LHCN-M2 (cell line): ENCODE measurements at places on chromosomes 2 and 18. TPM values are rescaled to one million over a fixed set of nuclear protein-coding genes. Genes with fewer than 3 reads are reported as not detected.

- DNase-seq = peak; percentile 58
Observed at GRCh38 chr2:138421971-138422335, 79.6 kb upstream of the SPOPL start.

The KCTD1 gene
- 9.9 and 13.7 TPM in 2 replicates for total RNA-seq

GRCh38 chr2:124328397-124328796 lies 303.3 kb downstream of the CNTNAP5 start:
- no peak for DNase-seq

DNA sequence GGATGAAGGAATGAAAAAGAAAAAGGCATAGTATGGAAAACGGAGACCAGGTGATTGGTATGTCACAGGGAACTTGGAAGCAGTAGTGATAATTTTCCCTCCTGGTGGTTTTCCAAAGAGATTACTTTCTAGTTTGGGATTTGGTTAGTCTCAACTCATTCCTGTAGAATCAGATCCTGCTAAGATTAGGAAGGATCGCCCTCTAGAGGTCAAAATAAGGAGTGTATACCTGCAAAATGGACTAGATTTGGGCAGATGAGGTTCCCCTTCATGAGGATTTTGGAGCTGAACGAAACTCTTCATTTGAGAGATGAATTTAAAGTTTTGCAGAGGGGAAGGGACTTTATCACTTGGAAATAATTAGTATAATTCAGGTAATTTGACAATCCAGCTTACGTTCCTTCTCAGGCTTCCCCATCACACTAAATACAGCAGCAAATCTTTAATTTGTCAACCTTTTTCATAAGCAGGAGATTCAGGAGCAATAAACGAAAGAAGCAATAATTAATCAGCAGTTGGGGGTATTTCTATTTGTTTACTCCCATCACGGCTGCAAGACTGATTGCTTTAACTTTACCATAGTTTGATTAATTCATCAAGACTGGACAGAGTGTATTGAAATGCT lies 65.2 kb downstream of the CCDC195 start:
- peak; percentile 51 for DNase-seq

- DNase-seq = no peak
Observed at GRCh38 chr2:143261986-143262385, 132.8 kb downstream of the ARHGAP15 start.

The KCNG3 gene
- not detected in 2 replicates for total RNA-seq

DNA sequence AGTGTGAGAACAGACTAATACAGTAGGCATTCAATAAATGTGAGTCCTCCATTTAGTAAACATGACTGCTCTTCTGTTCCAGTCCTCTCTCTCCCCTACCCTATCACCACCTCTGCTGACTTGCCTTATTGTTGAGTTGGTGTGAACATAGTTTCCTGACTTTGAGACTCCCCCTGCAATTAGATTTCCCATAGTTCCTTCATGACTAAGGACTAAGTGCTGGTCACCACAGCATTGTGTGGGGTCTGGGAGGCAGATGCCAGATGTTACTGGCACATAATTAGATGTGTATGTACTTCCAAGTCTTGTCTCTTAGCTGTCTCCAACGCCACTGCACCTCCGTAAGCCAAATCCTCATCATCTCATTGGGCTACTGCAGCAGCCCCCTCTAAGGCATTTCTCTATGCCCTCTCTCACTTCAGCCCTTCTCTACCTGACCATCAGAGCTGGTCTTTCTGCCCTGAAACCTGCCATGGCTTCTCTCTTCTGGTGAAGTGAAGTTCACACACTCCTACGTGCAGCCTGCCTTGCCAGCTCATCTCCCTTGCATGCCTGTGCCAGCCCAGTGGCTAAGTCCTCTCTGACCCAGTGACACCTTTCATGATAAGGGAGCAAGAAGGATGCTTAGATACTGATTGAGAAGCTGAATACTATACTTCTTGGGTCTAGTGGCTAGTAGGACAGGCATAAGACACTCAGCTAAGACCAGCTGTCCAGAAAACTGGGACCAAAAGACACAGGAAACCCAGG lies 81.6 kb upstream of the ALPP start:
- peak; percentile 5 for DNase-seq

The TCF23 gene
- total RNA-seq = not detected in 2 replicates

GRCh38 chr2:65640793-65641103 lies 208.3 kb upstream of the SPRED2 start:
- no peak for DNase-seq

The IL1RL1 gene
- total RNA-seq = not detected in 2 replicates

The IL37 gene
- 0.75 TPM in 1 of 2 replicates, not detected in the other for total RNA-seq

The FTCDNL1 gene
- total RNA-seq = 0.75 and 0.77 TPM in 2 replicates

- peak; percentile 62 for DNase-seq
Observed at GRCh38 chr2:55175254-55176093, 56.6 kb downstream of the CLHC1 start.

The UGT1A8 gene
- not detected in 2 replicates for total RNA-seq

DNA sequence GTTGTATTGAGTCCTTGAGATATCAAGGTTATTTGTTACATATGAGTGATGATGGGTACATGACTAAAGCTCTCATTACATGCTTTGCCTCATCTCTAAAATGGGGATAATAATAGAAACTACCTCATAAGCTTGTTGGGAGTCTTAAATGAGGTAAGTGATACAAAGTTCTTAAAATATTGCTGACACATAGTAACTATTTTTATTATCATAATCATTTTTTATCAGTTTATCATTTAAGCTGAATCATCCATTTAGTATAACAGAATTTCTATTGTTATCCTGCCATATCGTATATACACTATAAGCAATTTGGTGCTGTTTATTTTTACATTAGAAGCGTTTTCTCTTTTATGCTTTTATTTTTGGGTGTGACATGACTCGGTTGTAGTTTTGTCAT lies 871.1 kb downstream of the LRP1B start:
- DNase-seq = no peak

GRCh38 chr18:1267021-1267420 lies 362.4 kb downstream of the ADCYAP1 start:
- no peak for DNase-seq

- no peak for DNase-seq
Observed at GRCh38 chr2:20025065-20025786, 12.8 kb upstream of the MATN3 start.

GRCh38 chr2:173962031-173962430 lies 3.1 kb downstream of the SP3 start:
- DNase-seq = no peak

- peak; percentile 31 for DNase-seq
Observed at GRCh38 chr2:10007921-10008808, 35.2 kb upstream of the KLF11 start.

DNA sequence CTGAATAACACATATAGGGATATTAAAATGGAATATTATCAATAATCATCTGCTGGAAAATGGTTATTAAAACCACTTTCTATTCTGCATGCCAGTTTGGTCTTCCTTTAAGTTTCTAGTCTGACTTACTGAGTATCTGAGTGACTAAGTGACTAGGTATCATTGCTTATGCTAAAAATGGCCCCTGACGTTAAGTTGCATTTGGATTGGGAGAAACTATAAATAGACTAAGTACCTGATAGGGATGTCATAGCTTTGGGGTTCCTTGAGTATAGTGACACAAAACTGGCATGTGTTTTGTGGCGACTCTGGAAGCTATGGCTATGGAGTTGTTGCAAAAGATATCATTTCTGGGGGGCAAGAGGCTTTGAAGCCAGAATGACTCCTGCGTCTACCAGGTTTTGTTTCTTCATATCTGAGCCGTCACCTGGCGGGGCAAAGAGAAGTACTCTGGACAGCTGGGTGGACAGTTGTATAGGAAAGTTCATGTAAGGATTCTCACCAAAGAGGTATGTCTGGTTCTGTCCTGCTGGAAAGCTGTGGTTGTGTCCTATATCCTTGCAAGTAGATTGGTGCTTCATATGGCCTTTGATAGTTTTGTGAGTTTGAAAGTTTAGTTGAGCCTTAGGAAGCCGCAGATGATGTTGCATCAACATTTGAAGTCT lies 17.9 kb downstream of the ITGAV start:
- no peak for DNase-seq

GRCh38 chr2:206428783-206429182 lies 14.5 kb upstream of the ADAM23 start:
- DNase-seq = no peak

The FSHR gene
- total RNA-seq = not detected in 2 replicates

DNA sequence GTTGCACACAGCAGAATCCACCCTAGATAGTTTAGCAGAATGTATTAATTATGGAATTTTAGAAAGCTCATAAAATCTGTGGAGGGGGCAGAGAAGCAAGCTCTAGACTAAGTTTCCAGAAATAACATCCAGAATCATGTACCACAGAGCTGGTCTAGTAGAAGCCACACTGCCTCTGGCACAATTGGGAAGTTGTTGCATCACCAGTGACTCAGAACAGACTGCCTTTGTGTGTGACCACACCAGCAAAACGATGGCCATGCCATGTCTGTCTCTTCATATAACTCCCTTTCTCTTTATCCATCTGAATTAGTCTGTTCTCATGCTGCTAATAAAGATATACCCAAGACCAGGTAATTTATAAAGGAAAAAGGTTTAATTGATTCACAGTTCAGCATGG lies 158.9 kb downstream of the CCDC148 start:
- DNase-seq = peak; percentile 52

The REEP1 gene
- total RNA-seq = 0.38 and 0.52 TPM in 2 replicates

DNA sequence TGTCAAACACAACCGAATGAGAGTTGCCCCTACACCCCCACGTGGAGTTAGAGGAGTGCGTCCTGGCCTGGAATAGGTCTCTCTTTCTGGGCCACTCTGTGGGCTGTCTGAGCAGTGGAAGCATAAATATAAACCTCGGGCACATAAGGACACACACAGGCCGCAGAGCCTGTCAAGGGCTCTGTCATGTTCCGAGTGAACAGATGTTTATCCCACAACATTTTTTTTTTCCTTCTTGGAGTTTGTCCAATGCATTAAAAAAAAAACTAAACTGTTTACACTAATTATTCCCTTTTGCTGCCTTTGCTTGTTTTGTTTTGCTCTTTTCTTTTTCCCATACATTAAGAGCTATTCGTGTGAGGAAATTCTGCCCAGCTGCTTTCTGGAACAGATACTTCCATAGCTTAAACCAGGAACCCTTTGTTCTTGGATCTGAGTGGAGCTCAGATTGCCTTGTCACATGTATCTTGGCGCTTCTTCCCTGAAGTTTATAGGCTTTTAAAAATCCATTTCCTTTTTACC lies 228.3 kb upstream of the FOSL2 start:
- DNase-seq = peak; percentile 89

DNA sequence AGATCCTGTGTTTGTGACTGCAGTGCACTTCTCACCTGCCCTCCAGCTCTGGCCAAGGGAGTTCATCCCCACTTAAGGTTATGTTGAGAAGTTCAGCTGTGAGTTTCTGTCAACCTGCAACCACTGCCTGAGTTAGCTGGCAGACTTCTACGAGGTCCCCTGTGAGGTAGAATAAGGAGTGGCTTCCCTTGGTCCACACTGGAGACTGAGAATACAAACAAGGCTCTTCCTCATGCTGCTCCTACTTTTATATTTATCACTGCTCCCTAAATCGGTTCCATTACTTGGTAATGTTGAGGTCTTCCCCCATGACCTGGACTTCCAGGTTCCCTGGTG lies 353.2 kb upstream of the CWC22 start:
- no peak for DNase-seq

GRCh38 chr2:99818842-99819241 lies 323.5 kb downstream of the AFF3 start:
- no peak for DNase-seq

DNA sequence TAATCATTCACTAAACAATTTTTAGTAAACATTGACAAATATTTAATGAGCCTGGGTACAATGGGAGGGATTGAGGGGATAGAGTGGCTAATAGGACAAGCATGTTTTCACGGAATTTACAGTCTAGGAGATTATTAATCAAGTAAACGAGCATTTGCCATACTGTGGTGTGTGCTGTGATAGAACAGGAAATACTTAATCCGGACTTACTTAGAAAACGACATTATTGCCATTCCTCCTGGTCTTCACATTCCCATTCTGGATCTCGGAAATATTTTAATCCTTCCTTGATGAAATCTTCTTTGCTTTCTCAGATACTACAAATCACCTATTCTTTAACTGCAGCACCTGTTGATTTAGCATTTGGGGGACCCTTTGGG lies 905 bp downstream of the TTLL4 start:
- DNase-seq = no peak

- peak; percentile 66 for DNase-seq
Observed at GRCh38 chr2:29766191-29766590, 155.2 kb downstream of the ALK start.

The CRACDL gene
- not detected in 2 replicates for total RNA-seq

The ST8SIA5 gene
- total RNA-seq = 1.2 and 2.8 TPM in 2 replicates

The FBXO48 gene
- total RNA-seq = 0.64 and 1.0 TPM in 2 replicates

The BMP10 gene
- total RNA-seq = not detected in 2 replicates

The ARHGAP25 gene
- total RNA-seq = 0.13 TPM in 1 of 2 replicates, not detected in the other

GRCh38 chr2:165969227-165969626 lies 15.7 kb upstream of the TTC21B start:
- peak; percentile 26 for DNase-seq

The TRIM43 gene
- not detected in 2 replicates for total RNA-seq

- DNase-seq = peak; percentile 36
Observed at GRCh38 chr2:201644001-201644400, 698 bp upstream of the TMEM237 start.

GRCh38 chr2:24203029-24203786 lies 28.4 kb downstream of the FAM228A start:
- DNase-seq = no peak

GRCh38 chr2:184030989-184031388 lies 567.3 kb upstream of the ZNF804A start:
- no peak for DNase-seq

DNA sequence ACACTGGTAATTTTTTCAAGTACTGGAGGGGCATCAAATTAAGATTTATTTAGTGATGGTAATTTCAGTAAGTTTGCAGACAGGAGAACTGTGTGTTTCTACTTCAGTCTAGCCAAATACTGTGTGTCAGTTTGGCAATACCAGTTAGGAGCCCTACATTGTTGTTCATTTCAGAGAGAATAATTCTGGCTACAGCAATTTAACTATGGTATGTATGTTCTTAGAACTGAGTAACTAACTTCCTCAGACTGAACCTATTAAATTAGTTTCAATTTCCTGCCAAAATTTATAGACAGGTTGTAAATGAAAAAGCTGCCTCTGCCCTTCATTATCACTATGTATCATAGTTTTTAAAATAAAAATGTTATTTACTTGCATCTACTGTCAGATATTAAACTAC lies 332.4 kb downstream of the PARD3B start:
- no peak for DNase-seq

GRCh38 chr2:17475286-17475685 lies 43.0 kb downstream of the RAD51AP2 start:
- DNase-seq = no peak

The NRP2 gene
- total RNA-seq = 14.9 and 19.3 TPM in 2 replicates

DNA sequence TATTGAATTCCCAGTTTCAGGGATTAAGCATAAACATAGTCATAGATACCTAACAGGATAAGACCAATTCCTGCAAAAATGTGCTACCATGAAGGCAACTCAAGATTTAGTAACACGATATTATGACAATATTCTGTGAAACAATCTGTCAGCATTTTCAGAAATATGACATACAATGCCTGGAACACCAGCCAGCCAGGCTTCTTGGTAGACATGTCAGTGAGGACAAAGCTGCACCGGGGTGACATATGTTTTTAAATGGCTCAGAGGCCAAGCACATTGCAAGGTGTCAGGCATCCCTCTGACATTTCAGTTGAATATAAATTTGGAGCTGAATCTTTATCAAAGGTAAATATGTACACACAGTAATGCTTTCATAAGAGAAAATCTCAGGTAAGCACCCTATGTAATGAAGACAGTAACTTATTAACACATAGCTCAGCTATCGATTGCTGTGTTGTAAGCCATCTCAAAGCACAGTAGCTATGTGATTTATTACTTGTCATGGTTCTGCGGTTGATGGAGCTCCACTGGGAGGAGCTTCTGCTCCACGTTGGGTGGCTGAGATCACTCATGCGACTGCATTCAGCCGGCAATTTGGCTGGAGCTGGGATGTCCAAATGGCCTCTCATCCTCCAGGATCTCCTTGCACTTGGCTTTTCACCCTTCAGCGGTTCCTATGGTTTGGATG lies 31.9 kb upstream of the EML6 start:
- no peak for DNase-seq

The C2orf49 gene
- total RNA-seq = 22.0 and 22.6 TPM in 2 replicates
